ENCODE measurements at places on chromosomes 5 and 9.
A peak's percentile ranks its signal among the peaks of the same experiment; 100 is the strongest.

DNA sequence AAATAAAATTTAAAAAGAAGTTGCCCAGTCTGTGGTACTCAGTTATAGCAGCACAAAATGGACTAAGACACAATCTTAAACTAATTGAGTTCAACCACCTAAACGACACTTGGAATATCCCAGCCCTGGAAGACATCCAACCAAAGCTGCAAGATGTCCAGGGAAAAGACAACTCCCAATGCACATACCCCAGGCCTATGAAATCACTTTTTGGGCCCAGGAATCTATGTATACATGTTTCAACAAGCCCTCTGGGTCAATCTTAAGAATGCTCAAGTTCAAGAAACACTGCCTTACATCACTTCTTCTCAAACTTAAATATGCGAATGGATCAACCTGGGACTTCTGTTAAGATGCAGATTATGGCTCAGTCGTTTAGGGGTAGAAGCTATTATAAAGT, 148.6 kb downstream of the ELAVL2 start:
- no peak for DNase-seq

GRCh38 chr9:84759804-84760203, 90.3 kb downstream of the NTRK2 start:
- DNase-seq: no peak

GRCh38 chr9:6590334-6590733, 55.2 kb downstream of the GLDC start:
- no peak for DNase-seq

DNA sequence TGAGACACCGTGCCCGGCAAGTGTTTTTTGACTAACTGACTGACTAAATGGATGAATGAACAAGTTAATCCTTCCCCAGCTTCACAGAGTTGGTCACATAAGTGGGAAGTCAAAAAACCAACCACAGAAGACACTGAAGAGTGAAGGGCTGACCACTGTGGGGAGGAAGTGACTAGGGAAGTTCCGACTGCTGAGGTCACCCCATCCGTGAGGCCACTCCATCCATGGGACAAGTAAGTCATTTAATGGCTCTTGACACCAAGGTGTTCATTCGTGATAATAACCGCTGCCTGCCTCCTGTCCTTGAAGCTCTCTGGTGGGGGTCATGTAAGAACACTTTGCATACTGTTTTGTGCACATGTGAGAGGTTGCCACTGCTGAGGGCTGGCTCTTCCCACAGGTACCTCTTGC, 22.2 kb upstream of the CXCL14 start:
- DNase-seq: no peak

- DNase-seq: no peak
Measured at GRCh38 chr5:6872441-6873160, 159.4 kb downstream of the TENT4A start.

- no peak for DNase-seq
Measured at GRCh38 chr9:22512495-22512894, 65.9 kb downstream of the DMRTA1 start.

- DNase-seq: peak; percentile 28
Measured at GRCh38 chr5:151123897-151124751, 33.5 kb downstream of the ANXA6 start.

DNA sequence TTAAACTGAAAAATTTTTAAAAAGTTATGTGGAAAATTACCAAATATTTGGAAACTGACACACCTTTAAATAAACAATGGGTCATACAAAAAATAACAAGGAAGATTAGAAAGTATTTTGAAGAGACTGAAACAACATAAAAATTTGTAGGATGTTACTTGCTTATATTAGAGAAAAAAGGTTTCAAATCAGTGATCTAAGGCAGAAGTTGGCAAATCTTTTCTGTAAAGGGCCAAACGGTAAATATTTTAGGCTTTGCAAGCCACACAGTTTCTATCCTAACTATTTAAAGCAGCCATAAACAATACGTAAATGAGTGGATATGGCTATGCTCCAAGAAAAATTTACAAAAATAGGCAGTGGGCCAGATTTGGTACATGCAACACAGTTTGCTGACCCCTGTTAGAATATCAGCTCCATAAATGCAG, 81.3 kb downstream of the OXCT1 start:
- DNase-seq: peak; percentile 82

GRCh38 chr9:2758162-2758897, 41.0 kb downstream of the KCNV2 start:
- DNase-seq: peak; percentile 19

DNA sequence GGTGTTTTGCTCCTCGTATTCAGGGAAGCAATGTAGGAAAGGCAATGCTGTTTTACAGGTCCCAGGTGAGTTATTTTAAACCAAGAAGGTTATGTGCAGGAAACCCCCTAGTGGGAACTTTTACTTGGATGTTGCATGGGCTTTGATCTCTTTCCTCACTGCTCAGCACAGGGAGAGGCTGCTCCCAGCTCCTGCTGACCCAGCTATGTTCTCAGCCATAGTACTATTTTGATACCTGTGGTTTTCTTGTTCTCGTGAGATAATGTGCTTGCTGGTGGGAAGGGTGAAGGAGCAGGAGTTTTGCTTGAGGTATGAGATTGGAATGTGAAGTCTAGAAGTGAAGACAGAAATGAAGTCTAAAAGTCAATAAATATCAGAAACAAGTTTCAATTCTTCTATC, 265.6 kb upstream of the FBXL7 start:
- DNase-seq: no peak

GRCh38 chr9:99244344-99245260, 22.5 kb downstream of the SEC61B start:
- no peak for DNase-seq

DNA sequence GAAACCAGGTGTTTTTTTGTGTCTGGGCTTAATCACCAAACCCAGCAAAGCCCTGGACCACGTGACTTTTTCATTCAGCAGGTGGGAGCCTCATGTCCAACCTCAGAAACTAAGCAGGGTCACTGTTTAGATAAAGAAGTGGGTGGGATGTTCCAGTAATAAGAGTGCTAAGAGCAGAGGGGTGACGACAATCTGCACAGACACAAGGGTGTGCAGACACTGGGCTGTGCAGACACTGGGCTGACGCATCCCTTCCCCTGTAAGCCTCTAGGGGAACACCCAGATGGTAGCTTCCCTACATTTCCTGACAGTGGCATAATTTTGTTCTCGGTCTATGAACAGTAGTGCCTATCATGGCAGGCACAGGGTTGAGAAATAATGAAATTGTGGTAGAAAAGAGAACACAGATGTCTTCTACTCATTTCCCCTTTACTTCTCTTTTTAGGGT, 85.1 kb downstream of the SAXO1 start:
- peak; percentile 17 for DNase-seq

DNA sequence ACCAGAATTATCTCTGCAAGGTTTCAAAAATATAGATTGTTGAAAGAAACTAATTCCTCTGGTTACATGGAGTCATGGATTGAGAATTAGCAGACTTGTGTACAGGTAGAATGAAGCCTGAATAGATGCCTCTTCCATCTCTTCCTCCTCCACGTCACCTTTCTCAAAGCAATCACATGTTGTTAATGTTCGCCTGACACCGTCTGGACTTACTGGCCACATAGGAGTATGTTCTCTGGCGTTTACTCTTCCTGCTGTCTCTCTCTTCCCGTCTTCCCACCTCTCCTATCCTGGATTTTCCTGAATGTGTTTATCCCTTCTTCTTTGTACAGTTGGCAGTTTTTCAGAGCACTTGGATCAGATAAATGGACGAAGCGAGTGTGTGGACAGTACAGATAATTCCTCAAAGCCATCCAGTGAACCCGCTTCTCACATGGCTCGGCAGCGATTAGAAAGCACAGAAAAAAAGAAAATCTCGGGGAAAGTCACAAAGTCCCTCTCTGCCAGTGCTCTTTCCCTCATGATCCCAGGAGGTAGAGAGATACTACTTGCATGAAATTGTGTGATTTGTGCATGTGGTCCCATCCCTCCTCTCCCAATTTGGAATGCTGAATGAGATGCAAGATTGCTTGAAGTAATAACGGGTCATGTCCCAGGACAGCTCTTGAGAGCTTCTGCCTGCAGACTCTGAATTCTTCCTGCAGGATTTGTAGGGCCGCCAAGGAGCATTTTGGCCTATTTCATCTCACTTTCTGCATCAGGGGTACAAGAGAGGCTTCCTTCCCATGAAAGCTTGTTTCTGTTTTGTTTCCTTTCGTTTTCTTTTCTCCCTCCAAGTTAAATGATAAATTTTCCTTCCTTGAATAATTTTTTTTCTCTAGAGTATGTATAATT, 47.3 kb downstream of the CD180 start:
- DNase-seq: peak; percentile 10

DNA sequence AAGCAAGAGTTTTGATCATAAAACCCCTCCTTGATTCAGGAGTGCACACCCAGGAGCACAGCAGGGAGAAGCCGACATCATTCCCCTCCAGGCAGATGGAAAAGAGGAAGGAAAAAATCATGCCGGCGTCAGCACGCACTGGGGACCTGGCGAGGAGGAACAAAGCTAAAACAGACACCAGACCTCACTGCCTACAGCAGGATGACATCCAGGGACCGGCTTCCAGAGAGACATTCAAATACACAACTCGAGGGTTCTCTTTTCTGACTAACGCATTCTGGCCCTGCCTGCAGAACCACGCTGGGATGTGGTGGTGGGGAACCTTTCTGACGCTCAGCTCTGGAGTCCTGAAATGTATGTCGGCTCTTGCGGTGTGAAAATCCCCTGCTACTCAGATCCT, 2.7 kb downstream of the UBAC1 start:
- DNase-seq: no peak

GRCh38 chr5:151678713-151679112, 8.0 kb downstream of the SPARC start:
- no peak for DNase-seq

- DNase-seq: peak; percentile 87
Measured at GRCh38 chr9:98607152-98607551, 101.6 kb downstream of the GABBR2 start.

Data from fibroblast of villous mesenchyme (primary cell).